ENCODE measurements at places on chromosomes 3 and 15. TPM values are rescaled to one million over a fixed set of nuclear protein-coding genes. Genes with fewer than 3 reads are reported as not detected.

The NR2E3 gene
- 1.6 TPM for total RNA-seq

The ADCY5 gene
- total RNA-seq: 10.1 TPM

The CHRM5 gene
- total RNA-seq: not detected

The THPO gene
- 0.73 TPM for total RNA-seq

The NEK10 gene
- 0.96 TPM for total RNA-seq

The FSTL1 gene
- 225 TPM for total RNA-seq

The BCL6 gene
- 283 TPM for total RNA-seq

The GP9 gene
- not detected for total RNA-seq

The PLA2G4D gene
- not detected for total RNA-seq

The TRIP4 gene
- total RNA-seq: 17.1 TPM

The SLC51A gene
- not detected for total RNA-seq

The FILIP1L gene
- total RNA-seq: 19.8 TPM

The ACKR4 gene
- total RNA-seq: 2.5 TPM

The SGO1 gene
- 0.80 TPM for total RNA-seq

The GOLGA8H gene
- 0.29 TPM for total RNA-seq

The HRH1 gene
- 3.8 TPM for total RNA-seq

The C3orf85 gene
- not detected for total RNA-seq

The SIAH2 gene
- 39.1 TPM for total RNA-seq

The CTXN2 gene
- not detected for total RNA-seq
